ENCODE measurements at places on chromosomes 3 and 15. TPM values are rescaled to one million over a fixed set of nuclear protein-coding genes. Genes with fewer than 3 reads are reported as not detected.
A peak's percentile ranks its signal among the peaks of the same experiment; 100 is the strongest.

- no peak overlapping the region for H3K27ac ChIP-seq
- H3K27me3 ChIP-seq: no peaks in the 10 kb centered on the region
- no peak overlapping the region for H3K4me3 ChIP-seq
- no peaks in the 10 kb centered on the region for H3K36me3 ChIP-seq
Observed at GRCh38 chr15:48631176-48631770, 14.2 kb downstream of the FBN1 start.

GRCh38 chr3:13049400-13049799, 23.8 kb downstream of the IQSEC1 start:
- H3K4me1 ChIP-seq: no peaks in the 10 kb centered on the region
- DNase-seq: no peak

- H3K27ac ChIP-seq: no peak overlapping the region
- H3K27me3 ChIP-seq: no peaks in the 10 kb centered on the region
- H3K36me3 ChIP-seq: no peaks in the 10 kb centered on the region
- no peak for DNase-seq
- no peak overlapping the region for H3K4me3 ChIP-seq
Observed at GRCh38 chr15:99232740-99233139, 16.6 kb downstream of the TTC23 start.

- no peaks in the 10 kb centered on the region for H3K4me1 ChIP-seq
- no peaks in the 10 kb centered on the region for H3K27me3 ChIP-seq
- DNase-seq: no peak
- H3K27ac ChIP-seq: no peak overlapping the region
- H3K36me3 ChIP-seq: no peaks in the 10 kb centered on the region
Observed at GRCh38 chr3:126110431-126111125, 26.7 kb upstream of the SLC41A3 start.

DNA sequence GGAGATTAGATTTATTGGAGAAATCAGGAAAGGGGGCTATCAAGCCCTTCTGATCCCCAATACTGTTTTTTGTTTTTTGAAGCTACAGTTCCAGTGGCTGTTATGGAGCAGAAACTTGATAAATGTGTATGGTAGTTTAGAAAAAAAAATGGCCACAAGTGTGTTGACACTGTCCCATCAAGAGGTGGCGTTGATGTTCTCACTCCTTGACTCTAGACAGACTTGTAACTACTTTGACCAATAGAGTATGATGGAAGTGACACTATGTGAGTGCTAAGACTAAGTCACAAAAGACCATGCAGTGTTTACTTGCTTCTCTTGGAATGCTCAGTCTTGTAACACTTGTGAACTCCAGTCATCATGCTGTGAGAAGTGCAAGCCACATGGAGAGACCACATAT, 356.7 kb downstream of the PDCD6IP start:
- H3K4me3 ChIP-seq: no peak overlapping the region
- no peaks in the 10 kb centered on the region for H3K36me3 ChIP-seq
- H3K27ac ChIP-seq: no peak overlapping the region
- no peak for DNase-seq

- peak overlapping the region; percentile 78 for H3K27ac ChIP-seq
- no peak overlapping the region for H3K4me3 ChIP-seq
- no peak for DNase-seq
Observed at GRCh38 chr15:99485153-99485961, 80.4 kb upstream of the MEF2A start.

The CGGBP1 gene
- 34.8 TPM for total RNA-seq

The SAMMSON gene
- total RNA-seq: not detected

The TRIM42 gene
- total RNA-seq: not detected

The EXD1 gene
- total RNA-seq: not detected

The CHRNA7 gene
- 0.68 TPM for total RNA-seq

The FBN1 gene
- total RNA-seq: 34.5 TPM

The CCDC39 gene
- not detected for total RNA-seq

The LTK gene
- total RNA-seq: 0.82 TPM

The GPR171 gene
- total RNA-seq: 2.7 TPM
